IPS-NIHi11 (cell line): ENCODE measurements at places on chromosomes 12 and 14.

GRCh38 chr14:84025106-84026012 lies 1504.6 kb upstream of the FLRT2 start:
- DNase-seq, result peak; percentile 22

- no peak for DNase-seq
Measured at GRCh38 chr12:131371401-131372170, 339.3 kb upstream of the SFSWAP start.

DNA sequence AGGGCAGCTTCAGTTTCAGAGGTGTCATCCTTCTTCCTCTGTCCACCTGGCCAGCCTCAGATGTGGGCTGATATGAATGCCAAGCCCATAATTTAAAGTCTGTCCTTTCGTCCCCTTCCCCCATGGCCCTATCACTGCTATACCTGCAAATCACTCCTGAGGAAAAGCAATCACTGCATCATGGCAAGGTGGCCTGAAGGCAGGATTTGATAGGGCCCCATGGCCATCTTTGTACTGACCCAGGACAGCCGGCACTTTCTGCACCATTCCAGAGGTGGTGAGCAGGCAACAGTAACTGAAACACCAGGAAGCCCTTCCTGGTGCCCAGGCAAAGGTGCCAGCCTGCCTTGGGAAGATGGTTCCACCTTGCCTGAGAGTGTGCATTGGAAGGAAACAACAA lies 60.8 kb downstream of the ANO2 start:
- DNase-seq, result no peak

GRCh38 chr12:9646794-9647781 lies 22.4 kb upstream of the CLEC2D start:
- DNase-seq, result no peak

DNA sequence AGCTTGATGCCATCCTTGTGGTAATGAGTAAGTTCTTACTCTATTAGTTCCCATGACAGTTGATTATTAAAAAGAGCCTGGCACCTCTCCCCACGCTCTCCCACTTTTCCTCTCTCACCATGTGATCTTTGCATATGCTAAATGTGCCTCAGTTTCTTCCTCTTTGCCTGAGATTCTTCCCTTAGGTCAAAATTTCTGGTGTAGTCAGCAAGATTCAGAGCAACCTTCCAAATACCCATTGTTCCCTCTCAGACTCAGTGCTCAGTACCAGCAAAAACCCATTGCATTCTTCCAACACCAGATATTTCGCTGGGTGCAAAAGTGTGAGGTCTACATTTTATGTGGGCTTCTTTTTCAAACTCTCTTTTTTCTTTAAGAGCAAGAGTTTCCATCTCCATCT lies 10.8 kb upstream of the USP15 start:
- DNase-seq, result no peak

GRCh38 chr12:95004610-95005009 lies 1.1 kb upstream of the NDUFA12 start:
- no peak for DNase-seq

DNA sequence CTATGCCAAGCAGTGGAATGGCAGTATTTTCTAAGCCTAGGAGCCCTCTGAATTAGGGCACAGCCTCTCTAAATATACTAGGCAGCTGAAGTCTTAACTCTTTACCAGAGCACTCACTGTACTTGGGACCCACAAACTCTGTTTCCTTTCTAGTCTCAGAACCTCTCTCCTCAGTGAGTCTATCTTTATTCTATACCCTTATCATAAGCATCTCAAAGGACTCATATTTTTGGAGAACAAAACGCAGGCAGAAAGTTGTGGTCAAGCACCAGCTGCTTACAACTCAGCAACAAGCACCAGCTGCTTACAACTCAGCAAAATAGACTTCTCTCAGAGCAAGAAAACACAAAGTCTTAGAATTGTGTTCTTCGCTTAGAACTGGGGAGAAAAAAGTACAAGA lies 993 bp downstream of the CCDC196 start:
- DNase-seq, result no peak

DNA sequence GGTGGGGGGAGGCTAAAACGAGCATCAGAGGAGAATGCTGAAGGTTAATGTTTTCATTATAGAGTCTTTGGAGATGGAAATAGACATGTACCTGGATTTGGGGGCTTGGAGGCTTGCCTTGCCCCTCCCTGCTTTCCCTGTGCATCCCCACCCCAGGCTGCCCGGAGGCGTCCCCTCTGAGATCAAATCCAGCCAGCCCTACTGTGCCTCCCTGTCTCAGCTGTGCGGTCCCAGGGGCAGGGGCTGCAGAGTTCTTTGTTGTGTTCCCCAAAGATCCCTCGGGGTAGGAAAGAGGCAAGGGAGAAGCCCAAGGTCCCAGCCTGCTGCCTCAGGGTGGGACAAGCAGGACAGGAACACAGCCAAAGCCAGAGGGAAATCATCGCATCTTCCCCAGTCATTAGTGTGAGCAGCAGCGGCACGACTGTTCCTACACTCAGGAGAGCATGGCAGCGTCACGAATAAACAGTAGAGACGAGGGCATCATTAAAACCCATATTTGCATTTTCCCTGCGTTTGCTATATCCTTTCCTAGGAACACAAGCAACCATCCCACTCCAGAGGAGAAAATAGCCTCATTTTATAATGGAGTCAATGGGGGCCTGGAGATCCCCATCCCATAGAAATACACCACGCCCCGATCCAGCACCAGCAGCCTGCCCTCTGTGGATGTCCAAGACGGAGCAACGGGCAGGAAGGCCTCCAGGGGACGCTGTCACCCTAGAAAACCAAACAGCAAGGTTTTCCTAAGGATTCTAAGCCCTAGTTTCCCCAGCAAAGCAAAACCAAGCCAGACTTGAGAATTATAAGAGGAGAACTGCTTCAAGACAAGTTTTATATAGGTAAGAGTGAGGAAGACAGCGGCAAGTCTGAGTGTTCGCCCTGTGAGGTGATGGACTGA lies 32.4 kb downstream of the ANO2 start:
- DNase-seq, result peak; percentile 78

- DNase-seq, result no peak
Measured at GRCh38 chr14:75025082-75025481, 22.4 kb downstream of the EIF2B2 start.

DNA sequence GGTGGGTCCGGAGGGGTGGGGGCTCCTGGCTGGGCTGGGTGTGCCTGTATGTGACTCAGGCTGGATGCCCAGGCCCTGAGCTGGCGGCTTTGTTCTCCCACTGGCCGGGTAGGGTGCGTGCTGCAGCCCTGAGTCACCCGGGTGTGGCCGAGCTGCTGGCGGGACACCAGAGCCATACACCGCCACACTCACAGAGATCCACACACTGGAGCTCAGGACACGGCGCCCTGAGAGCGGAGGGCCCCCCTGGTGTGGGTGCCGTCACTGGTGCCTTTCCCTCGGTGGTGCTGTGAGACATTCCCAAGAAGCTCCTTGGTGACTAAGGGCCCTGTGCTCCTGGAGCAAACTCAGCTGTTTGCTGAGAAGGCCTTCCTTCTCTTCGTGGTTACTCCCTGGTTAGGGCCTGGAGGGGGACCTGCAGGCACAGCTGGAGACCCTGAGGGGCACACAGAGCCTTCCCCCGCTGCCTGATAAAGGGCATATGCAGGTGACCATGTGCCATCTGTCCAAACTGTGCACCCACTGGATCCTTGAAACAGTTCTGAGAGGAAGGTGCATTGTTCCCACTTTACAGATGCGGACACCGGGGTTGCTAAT lies 44.3 kb downstream of the KRT80 start:
- DNase-seq, result peak; percentile 67

DNA sequence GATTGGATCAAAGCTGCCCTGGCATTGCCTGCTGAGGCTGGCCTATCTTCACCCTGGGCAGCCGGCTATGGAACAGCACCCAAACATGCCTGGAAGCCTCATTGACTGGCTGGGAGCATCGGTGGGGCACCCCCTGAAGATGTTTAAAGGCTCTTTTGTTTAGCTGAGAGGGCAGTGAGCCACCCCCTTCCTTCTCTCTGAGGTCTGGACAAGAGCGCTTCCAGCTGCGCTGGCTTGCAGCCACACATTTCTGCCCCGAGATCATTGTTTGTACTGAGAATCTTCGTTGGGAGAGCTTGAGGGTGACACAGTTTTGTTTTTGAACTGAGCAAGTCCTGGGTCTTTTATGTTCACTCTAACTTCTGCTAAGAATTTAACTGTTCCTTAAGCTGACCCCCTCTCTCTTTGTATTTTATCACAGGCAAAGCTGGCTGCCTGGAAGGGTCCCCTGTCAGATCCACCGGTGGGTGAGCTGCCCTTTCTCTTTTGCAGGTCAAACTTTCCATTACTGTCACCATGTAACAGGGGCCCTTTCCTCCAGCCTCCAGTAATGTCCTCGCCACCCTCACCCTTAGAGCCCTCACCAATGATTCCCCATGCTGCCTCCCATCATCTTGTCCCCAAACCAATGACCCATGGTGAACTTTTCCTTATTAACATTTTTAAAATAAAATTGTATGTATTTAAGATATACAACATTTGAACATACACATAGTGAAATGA lies 212.2 kb downstream of the KIF26A start:
- no peak for DNase-seq

DNA sequence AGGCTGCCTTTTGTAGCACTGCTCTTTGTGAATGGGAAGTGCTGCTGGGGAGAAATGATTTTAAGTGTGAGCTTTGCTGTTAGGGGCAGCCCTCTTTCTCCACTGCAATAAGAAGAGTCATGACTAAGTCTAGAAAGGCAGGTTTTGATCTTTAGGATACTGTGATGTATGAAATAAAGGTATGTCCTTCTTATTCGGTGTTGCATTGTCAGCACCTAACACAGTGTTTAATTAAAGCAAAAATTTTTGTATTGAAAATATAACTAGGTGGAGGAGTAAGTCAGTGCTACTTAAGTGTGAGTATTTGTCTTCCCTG lies 81.5 kb downstream of the ETV6 start:
- DNase-seq, result no peak

- no peak for DNase-seq
Measured at GRCh38 chr12:112843287-112843686, 51.7 kb downstream of the RPH3A start.

DNA sequence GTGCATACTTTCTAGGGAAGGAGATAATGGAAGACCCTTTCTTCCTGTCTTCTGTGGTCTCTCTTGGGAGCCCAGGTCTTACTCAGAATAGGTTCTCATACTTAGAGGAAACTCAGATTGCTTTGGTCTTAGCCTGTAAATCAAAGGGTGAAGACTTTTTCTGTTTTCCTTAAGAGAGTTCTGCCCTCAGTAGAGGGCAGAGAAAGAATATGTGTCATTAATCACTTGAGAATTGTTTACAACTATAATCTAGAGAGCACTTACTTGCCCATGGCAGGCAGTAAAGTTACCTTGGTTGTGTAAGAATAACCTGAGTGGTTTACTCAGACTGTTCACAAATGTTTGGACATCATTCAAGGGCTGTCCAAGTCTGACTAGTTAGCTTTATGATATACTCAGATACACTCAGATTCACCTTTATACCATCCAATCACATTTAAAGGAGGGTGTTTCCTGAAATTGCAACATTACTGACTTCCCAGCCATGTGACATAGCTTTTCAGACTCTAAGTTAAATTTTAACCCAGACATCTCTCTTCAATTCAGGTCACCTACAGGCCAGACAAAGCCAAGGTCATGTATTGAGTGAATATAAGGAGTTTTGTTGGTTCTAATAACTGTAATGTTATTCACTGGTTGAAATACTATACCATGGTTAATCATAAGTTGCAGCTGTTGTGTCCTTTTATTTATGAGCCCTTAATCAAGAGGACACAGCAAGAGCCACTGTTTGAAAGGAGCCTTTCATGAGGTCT lies 372.2 kb downstream of the RAD51B start:
- DNase-seq, result no peak

DNA sequence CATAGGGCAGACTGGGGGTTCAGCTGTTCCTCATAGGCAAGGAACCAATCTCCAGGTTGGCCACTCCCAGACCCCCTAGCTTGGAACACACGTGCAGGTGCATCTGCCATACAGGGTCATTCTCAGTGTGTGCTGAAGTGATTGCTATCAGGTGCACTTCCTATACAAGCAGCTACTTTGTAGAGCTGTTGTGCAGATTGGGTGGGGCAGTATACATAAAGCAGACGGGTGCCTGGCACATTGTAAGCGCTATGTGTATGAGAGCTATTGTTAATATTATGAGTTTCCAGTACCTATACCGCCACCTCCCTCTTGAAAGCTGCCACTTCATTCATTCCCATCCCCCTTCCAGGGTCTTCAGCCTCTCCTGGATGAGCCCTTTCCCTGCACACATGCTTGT lies 17.3 kb downstream of the IRF2BPL start:
- no peak for DNase-seq

- no peak for DNase-seq
Measured at GRCh38 chr14:51059032-51059431, 35.9 kb downstream of the TRIM9 start.

DNA sequence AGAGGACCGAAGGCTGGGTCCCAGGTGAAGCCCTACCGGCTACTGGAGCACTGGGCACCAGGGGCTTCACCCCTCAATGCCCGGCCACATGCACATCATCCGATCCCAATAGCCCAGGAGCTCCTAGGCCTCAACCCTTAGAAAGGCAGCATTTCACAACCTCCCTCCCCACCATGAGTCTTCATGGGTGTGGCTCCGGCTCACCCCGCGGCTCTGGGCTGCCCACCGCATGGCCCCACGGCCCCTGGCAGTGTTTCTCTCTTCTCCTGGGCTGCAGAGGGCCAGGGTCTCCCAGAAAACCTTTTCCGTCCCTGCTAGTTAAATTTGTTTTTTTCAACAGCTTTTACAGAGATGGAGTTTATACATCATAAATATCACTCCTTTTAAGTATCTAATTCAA lies 28.6 kb upstream of the DLK1 start:
- DNase-seq, result no peak

GRCh38 chr14:101047326-101047725 lies 143.8 kb upstream of the RTL1 start:
- DNase-seq, result no peak

GRCh38 chr12:5969156-5969973 lies 24.3 kb upstream of the ANO2 start:
- no peak for DNase-seq

DNA sequence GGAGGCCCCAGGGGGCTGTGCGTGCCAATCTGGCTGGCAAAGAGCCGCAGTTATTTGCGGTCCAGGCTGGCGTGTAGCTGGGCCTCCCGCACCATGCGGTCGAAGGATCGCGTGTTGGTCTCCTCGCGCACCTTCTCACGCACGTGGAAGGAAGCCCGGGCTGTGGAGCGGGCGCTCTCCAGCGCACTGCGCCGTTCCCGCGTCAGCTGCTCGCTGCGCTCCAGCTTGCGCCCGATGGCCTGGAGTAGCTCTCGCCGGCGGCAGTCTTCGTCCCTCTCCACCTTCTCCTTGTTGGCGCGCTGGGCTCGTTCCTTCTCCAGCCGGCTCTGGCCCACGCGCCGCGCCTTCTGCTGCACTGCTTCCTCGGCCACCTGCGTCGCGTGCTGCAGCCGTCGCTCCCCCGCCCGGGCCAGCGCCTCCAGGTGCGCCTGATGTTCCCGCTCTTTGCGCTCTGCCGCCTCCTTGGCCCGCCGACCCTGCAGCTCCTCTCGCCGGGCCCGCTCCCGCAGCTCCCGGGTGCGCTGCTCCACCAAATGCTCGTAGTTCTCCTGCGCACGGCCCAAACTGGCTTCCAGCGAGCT lies 3.1 kb downstream of the CCDC177 start:
- DNase-seq, result no peak
